Right renal cortex interstitium (tissue), 3 donors: ENCODE measurements at places on chromosomes 4 and X.

- DNase-seq = no peak
Observed at GRCh38 chr4:93710847-93711430, 117.6 kb upstream of the ATOH1 start.

- peak; percentile 47 for DNase-seq
Observed at GRCh38 chr4:155705664-155706063, 39.0 kb downstream of the GUCY1A1 start.

DNA sequence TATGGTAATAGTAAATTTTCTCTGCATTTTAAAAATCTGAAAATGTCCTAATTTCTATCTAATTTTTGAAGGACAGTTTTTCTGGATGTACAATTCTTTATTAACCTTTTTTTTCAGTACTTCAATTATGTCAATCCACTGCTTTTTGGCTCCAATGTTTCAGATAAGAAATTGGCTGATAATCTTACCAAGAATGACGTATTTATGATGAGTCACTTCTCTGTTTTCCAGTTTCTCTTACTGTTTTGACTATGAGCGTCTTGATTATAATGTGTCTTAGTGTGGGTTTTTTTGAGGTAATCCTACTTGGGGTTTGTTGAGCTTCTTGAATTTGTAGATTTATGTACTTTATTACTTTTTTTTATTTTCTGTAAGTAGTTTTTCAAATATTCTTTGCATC lies 47.2 kb downstream of the UGT2B11 start:
- no peak for DNase-seq

- no peak for DNase-seq
Observed at GRCh38 chr4:156419080-156419685, 465.5 kb upstream of the CTSO start.

DNA sequence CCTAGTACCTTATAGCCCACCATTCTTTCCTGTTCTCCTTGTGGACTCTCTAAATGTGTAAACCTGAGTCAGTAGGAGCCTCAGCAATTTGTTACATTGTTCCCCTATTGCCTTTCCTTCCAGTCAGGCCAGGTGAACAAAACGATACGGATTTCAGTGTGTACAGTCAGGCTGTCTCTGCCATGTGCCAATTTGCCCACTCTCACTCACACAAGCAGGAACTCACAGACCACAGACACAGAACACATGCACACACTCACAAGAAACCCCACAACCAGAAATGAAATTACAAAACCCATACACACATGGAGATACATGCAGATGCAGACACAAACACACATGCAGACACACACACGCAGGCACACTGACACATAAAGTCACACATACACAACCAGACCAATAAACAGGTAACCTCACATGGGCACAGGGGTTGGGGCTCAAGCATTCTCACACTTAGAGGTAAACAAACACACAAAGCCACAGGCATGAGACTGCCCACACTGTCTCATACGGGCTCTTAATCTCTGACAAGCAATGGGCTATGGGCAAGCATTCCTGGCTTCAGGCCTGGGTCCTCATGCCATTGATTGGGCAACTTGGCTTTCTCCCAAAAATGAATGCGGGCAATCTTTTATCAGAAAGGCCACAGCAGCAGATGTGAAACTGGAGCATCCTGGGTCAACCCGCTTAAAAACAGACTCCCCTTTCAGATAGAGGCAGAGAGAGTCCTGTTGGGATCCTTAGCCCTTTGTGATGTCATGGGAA lies 68.7 kb downstream of the NBDY start:
- no peak for DNase-seq

DNA sequence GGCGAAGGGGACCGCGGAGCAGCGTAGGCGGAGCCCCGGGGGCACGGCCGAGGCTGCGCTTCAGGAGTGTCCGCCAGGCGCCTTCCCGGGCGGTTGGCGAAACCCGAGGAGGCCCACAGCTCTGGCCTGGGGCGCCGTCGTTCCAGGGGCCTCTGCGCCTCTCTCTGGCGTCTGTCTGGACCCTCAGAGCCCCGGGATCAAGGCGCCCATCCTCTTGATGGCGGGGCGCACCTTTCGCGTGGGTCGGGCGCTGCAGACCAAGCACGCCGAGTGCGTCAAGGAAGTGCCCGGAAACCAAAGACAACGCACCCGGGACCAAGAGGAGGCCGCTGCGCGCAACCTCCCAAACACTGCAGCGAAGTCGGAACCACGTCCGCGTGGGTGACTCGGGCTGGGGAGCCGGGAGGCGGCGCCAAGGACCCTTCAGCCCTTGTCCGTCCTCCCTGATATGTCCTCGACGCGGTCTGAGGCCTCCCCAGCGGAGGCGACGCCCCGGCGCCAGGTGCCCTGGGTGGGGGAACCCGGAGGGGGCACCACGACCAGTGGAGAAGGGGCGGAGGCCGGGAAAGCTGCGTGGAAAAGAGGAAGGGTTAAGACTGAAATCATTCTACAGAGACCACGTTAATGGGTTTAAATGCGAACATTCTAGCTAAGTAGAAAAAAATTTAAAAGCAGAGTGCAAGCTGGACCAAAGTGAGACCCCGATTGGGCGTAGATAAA lies 9.9 kb downstream of the HMX1 start:
- DNase-seq = no peak

- DNase-seq = no peak
Observed at GRCh38 chrX:54992911-54993622, 921 bp downstream of the PFKFB1 start.

GRCh38 chrX:119738742-119739141 lies 19.6 kb upstream of the SOWAHD start:
- no peak for DNase-seq

- no peak for DNase-seq
Observed at GRCh38 chr4:74534936-74535335, 90.0 kb downstream of the AREG start.

DNA sequence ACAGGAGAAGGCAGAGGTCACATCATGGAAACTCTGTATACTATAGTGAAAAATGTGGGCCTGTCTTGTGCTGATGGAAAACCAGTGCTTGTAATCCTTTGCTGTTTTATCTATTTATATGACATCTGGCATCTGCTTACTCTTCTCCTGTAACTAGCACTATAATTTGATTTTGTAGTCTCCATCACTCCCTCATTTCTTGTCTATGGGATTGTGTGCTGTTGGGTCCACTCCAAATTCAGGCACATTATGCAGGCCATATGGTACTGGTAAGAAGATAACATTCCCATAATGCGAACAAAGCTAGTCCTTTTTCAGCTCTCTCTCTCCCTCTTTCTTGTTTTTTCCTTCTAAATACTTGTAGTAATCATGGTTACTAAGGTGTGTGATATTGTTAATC lies 581.2 kb upstream of the IGFBP7 start:
- no peak for DNase-seq

GRCh38 chrX:31366041-31366440 lies 294.2 kb upstream of the FTHL17 start:
- no peak for DNase-seq

DNA sequence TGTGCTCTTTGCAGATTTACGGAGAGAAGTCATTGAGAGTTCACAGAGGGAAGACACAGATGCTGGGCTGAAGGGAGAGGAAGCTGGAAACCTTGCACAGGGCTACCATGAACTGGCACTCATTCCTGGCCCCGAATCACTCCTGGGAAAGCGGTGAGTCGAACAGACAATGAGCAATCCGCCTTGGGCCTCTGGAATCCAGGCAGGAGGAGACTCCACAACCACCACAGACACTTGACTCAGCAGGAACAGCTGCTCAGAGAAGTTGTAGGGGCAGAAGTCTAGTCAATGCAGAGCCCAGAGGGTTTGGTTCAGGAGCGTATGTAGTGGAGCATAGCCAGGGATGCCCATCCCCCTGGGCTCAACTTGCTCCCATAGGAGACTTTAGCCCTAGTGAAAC lies 62.8 kb upstream of the GRIA3 start:
- no peak for DNase-seq

- DNase-seq = no peak
Observed at GRCh38 chr4:82666970-82667665, 105.3 kb upstream of the TMEM150C start.

- DNase-seq = no peak
Observed at GRCh38 chrX:1464041-1464970, 11.6 kb upstream of the ASMTL start.

DNA sequence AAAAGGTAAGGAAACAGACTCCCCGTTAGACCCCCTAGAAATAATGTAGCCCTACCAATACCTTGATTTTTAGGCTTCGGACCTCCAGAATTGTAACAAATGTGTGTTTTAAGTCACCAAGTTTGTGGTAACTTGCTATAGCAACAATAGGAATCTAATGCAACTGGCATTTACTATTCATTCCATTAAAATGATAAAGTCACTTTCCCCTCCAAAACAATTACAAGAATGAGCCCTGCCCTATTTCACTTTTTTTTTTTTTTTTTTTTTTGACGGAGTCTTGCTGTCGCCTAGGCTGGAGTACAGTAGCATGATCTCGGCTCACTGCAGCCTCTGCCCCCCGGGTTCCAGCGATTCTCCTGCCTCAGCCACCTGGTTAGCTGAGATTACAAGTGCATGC lies 3.5 kb upstream of the DDX60L start:
- DNase-seq = no peak

GRCh38 chr4:78520808-78521226 lies 30.8 kb upstream of the ANXA3 start:
- no peak for DNase-seq

DNA sequence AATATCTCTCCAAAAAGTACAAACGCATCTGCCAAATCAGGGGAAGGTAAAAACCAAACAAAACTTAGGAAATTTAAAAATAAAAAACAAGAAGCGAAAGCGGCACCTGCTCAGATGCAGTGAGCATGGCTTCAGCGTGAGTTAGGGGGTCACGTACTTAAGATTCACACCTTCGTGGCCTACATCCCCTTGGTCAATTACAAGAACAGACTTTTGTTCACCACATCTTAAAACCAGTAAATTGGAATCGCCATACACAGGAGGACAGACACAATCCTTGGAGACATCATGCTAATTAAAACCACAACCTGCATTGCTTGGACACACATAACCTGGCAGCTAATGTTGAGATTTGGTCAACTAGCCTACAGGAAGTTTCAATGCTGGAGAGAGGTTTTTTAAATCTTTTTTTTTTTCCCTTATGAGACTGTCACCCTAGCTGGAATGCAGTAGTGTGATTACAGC lies 12.5 kb upstream of the SEL1L3 start:
- no peak for DNase-seq

- DNase-seq = no peak
Observed at GRCh38 chr4:40581254-40582140, 48.2 kb downstream of the RBM47 start.

GRCh38 chr4:121953860-121954259 lies 2.0 kb upstream of the TRPC3 start:
- DNase-seq = no peak

- no peak for DNase-seq
Observed at GRCh38 chrX:7159149-7159861, 11.4 kb upstream of the PUDP start.

GRCh38 chrX:2898846-2899512 lies 30.2 kb downstream of the ARSD start:
- no peak for DNase-seq

DNA sequence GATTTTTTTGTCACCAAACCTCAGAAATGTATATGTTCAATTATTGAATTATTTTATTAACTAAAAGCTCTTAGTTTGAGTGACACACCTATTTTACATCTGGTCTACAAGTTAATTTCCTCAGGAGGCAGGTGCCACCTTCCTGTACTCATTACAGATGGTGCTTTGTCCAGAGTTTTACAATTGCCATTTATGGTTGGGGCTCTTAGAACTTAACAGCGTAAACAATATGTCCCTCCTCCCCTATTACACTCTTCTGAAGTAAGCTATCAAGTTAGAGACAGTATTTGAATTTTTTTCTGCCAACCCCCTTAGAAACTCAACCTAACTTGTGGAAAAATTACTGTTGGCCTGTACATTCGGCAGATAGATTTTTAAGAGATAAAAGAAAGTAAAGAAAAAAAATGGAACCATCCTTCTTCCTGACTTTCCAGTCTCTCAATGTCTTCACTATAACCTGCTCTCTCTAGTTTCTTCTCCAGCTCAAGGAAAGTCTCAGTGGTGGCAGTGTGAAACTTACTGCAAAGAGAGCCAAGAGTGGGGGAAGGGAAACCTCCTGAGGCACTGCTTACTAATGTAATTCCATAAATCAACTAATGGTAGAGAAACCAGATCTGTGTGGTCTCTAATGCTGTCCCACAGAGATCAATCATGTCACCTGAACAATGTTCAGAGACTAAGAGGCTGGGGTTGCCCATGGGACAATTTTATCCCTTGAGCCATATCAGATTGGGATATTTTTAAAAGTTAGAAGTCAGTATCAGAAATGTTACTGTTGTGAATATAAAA lies 7.8 kb downstream of the CXXC4 start:
- DNase-seq = no peak

- no peak for DNase-seq
Observed at GRCh38 chr4:119103263-119103662, 32.4 kb upstream of the MYOZ2 start.

GRCh38 chr4:163284304-163284703 lies 48.1 kb downstream of the NPY1R start:
- no peak for DNase-seq

- no peak for DNase-seq
Observed at GRCh38 chr4:39062770-39063097, 702 bp downstream of the KLHL5 start.

GRCh38 chr4:36237366-36238313 lies 6.7 kb downstream of the ARAP2 start:
- no peak for DNase-seq

DNA sequence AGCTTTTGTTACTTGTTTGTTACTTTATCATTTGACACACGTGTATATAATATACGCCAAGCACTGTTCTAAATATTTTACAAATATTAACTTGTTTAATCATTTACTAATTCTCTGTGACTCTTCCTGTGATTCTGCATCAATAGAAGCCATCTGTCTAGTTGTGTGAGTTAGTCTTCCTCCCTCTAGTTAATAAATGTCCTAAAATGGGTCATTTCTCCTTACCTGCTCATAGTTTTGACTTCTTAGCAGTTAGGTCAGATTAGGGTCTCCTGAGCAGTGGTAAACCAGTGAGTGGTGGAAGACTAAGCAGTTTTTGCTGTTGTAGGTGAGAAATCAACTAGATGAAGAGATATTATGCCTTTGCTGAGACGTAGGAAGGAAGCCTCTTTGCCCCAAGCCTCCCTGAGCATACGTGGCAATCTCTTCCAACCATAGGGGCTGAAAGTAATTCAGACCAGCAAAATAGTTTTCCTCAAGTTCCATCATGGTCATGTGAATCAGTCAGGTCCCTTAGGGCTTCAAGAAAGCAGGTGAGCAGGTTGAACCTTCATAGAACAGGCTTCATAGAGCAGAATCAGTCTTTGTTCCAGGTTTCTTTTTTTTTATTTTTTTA lies 38.7 kb upstream of the THOC2 start:
- no peak for DNase-seq

- DNase-seq = peak; percentile 42
Observed at GRCh38 chrX:69503782-69504625, at the start of gene NALF2. TSS of gene NALF2 (plus strand) at chrX:69504326. CDS start at chrX:69505283, 957 bp downstream.

DNA sequence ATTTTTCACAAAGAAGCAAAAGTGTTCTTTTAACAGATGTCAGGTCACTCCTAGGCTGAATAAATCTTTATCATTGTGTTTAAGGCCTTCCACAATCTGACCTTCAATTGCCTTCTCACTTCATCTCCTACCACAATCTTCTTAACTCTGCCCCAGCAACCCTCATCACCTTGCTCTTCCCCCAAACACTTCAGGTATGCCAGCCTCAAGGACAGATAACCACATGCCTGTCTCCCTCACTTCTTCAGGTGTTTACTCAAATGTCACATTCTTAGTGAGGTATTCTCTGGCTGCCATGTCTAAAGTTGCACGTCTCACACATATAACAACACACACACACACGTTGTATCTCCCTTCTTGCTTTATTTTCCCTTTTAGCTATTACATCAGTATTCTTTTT lies 146.5 kb downstream of the ANKRD50 start:
- no peak for DNase-seq

GRCh38 chr4:69753686-69754085 lies 6.7 kb downstream of the SULT1B1 start:
- DNase-seq = no peak
